ENCODE measurements at places on chromosomes 6 and 20.

- no peak for DNase-seq
These were observed 694 bp upstream of the FAM120B start for GRCh38 chr6:170305805-170306323.

DNA sequence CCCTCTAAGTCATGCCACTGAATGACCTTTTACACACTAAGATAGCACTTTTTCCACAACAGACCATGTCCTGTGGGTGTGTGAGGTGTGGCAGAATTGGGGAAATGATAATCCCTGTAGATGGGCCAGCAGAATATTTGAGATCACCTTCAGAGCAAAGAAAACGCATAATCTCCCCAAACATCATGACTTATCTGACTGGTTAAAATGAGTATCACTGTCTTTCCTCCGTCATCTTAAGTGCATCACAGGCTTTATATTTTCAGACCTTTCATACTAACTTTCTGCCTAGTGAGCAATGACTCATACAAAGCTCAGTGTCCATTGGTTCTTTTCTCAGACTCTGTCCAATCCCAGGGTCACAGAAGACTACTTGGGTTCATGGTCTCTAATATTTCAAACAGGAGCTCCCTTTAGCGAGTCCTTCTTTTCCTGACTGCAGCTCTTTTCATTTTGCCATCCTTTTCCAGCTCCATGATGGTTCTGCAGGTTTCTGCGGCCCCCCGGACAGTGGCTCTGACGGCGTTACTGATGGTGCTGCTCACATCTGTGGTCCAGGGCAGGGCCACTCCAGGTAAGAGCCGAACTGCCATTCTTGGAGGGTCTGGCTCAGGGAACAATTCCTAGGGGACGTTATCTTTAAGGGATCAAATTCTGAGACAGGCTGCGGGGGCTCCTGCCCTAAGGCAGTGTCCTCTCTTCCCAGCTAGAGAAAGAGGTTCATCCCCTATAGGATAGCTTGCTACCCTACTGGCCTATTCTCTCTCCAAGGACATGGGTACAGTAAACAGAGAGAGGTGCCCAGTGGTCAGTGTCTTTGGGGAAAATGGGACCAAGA is at the start of gene HLA-DPB1:
Gene HLA-DPB1, plus strand, starts transcription at position 423 of the 838 bp plus-strand sequence. Its CDS starts 52 bp downstream, at position 475.
- DNase-seq = no peak

DNA sequence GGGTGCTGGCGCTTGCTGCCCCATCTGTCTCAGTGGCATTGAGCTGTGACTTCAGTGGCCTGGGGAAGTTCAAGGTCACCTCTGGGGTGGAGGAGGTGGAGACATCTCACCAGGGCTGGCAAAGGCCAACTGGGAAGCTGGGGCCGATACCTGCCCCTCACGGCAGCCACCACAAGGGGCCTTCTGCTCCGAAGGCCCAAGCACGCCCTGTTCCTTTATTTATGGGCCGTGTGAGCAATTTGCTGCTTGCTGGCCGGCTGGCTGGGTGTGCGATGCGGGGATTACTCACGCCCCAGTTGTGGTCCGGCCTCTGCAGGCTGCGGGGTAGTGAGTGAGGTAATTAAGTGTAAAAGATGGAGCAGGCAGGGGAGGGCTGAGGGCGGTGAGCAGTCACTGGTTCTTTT is 13.2 kb upstream of the SCRT2 start:
- DNase-seq = no peak

DNA sequence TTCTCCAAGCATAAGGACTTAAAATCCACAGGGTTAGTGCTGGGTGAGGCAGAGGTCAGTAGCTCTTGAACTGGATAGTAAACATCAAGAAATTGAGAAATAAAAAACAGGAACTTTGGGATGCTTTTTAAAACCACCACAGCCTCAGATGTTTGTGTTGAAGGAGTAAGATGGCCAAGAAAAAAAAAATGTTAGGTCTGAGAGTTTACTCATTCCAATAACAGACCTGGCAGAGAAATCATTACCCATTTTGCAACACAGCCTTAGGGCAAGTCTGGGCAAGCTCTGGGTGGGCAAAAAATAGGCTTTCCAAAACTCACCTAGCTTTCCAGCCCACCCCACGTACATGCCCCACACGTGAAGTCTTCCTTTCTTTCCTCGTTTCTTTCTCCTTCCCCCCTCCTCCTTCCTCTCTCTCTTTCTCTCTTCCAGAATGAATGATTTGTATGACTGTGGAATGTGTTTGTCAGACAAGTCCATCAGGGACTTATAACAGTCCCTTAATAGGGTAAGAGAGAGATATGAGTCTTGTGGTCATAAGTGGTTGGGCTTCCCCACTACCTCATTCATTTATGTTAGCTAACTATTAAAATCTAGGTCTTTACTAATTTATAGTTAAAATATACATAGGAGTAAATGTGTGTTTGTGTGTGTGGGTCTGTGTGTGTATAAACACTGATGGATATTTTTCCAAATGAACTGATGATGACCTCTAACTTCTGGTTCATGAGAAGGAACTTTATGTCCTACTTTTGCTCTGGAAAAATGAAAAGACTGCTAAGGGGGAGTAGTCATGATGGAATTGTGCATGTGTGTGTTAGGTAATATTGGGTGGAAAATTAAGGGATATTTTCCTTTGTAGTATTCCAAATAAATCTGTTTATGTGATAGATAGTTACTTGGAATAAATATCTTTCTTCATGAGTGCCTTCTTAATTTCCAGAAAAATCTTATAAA is 18.0 kb upstream of the DSE start:
- no peak for DNase-seq

GRCh38 chr6:170180671-170181337 is 110.1 kb downstream of the DLL1 start:
- DNase-seq = no peak

GRCh38 chr6:52566201-52566600 is 10.7 kb downstream of the TRAM2 start:
- DNase-seq = no peak

- DNase-seq = no peak
These were observed 244.8 kb upstream of the SYNCRIP start for GRCh38 chr6:85887461-85887860.

GRCh38 chr6:168506460-168506859 is 65.5 kb downstream of the SMOC2 start:
- DNase-seq = no peak

GRCh38 chr6:114304304-114304887 is 38.4 kb downstream of the HS3ST5 start:
- no peak for DNase-seq

- DNase-seq = no peak
These were observed 8.5 kb upstream of the DNMT3B start for GRCh38 chr20:32753731-32754130.
